DMS153 (cell line): ENCODE measurements at places on chromosomes 12 and 14.

- DNase-seq: no peak
Observed at GRCh38 chr12:94690198-94690771, 39.9 kb upstream of the TMCC3 start.

- no peak for DNase-seq
Observed at GRCh38 chr12:25839470-25839869, 119.0 kb upstream of the RASSF8 start.

GRCh38 chr12:80622271-80622670 lies 85.2 kb upstream of the MYF6 start:
- DNase-seq: no peak

DNA sequence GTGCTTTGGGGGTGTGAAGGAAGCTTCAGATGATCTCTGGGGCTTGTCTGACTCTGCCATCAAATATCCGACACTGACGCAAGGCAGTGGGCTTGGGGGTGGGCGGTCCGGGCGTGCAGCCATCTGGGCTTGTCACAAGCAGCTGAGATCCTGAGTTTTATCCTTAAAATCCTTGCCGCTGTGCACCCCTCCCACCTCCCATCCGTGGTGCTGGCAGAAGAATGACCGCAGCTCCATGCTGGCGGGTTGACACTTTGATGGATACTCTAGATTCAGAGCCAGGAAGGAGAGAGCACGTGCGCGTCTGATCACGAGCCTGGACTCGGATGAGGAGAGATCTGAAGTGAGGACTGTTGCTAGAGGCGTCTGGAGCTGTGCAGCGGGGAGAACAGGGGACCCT lies 3.0 kb downstream of the ZFYVE21 start:
- no peak for DNase-seq

GRCh38 chr12:45725631-45726602 lies 3.6 kb upstream of the ARID2 start:
- DNase-seq: no peak

- DNase-seq: no peak
Observed at GRCh38 chr12:124680863-124681778, 113.7 kb upstream of the NCOR2 start.

DNA sequence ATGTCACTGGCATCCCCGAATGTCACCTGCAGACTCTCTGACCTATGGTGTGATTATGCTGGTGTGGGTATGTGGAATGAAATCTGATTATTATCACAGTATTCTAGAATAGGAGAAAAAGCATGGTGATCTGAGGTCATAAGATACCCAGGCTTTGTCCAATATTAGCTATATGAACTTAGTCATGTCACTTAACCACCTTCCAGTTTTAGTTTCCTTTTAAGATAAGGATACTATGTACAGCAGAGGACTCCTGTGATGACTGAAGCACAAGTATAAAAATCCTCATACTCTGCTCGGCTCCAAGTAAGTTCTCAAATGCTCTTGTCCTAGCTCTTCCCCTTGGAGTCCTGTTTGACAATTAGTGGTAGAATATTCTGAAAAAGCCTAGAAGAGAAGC lies 2.8 kb downstream of the GNS start:
- DNase-seq: no peak

GRCh38 chr14:77088219-77088618 lies 9.8 kb upstream of the CIPC start:
- peak; percentile 94 for DNase-seq

DNA sequence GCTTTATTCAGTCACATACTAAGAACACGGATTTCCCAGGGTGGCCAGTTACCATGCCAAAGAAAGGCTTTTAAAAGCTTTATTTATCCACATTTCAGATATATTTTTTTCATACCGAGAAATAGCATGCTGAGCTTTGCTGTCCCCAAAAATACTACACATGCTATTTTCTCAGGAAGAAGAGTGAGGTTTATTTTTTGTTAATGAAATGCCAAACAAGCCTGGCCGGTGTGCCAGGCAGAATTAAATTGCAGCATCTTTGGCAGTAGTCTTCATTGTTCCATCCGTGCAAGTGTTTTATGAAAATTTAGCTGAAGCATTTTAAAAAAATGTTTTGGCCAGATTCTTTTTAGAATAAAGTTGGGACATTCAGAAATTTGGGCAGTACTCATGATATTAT lies 18.8 kb downstream of the RMST start:
- DNase-seq: no peak

- no peak for DNase-seq
Observed at GRCh38 chr14:68143341-68143841, 323.8 kb downstream of the RAD51B start.

DNA sequence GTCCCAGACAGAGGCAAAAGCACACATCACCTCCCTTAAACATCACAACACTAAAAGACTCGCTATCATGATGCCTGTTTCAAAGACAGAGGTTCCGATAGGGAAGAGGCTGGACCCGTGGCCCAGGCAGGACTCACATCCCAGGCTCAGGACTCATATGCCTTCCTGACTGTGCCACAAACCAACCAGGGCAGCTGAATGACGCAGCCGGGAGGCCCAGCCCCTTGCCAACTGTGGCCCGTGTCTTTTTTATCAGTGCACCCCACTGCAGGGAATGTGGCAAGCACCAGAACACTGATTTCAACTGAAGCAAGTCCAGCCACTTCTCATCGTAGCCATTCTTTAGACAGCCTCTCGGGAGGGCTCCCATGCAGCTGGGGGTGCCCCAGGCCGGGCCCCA lies 132.3 kb downstream of the KSR2 start:
- no peak for DNase-seq

GRCh38 chr14:99468836-99469592 lies 11.6 kb downstream of the SETD3 start:
- no peak for DNase-seq

- no peak for DNase-seq
Observed at GRCh38 chr14:74427651-74428050, 1.6 kb upstream of the SYNDIG1L start.

- DNase-seq: no peak
Observed at GRCh38 chr12:57210926-57211692, 5.5 kb upstream of the NXPH4 start.

- no peak for DNase-seq
Observed at GRCh38 chr14:74653386-74654138, 41.5 kb upstream of the LTBP2 start.

DNA sequence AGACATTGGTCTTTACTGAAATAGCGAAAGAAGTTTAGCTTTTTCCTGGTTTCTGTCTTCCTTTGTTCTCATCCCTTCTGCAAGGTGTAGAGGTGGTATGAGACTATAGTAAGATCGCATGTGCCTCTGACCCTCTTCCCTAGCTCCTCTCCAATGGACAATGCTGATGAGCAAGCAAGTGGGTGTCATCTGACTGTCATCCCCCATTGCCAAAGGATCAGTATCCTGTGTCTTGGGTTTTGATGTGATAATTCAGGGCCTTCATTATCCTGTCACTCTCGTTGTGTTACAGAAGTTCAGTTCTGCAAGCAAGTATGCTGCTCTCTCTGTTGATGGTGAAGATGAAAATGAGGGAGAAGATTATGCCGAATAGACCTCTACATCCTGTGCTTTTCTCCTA lies 10.0 kb upstream of the TNS2 start:
- no peak for DNase-seq

- DNase-seq: no peak
Observed at GRCh38 chr12:114691763-114692185, 7.8 kb upstream of the TBX3 start.

GRCh38 chr14:55556929-55557623 lies 22.9 kb upstream of the KTN1 start:
- peak; percentile 56 for DNase-seq

GRCh38 chr12:125320177-125320576 lies 254.9 kb downstream of the AACS start:
- DNase-seq: no peak

DNA sequence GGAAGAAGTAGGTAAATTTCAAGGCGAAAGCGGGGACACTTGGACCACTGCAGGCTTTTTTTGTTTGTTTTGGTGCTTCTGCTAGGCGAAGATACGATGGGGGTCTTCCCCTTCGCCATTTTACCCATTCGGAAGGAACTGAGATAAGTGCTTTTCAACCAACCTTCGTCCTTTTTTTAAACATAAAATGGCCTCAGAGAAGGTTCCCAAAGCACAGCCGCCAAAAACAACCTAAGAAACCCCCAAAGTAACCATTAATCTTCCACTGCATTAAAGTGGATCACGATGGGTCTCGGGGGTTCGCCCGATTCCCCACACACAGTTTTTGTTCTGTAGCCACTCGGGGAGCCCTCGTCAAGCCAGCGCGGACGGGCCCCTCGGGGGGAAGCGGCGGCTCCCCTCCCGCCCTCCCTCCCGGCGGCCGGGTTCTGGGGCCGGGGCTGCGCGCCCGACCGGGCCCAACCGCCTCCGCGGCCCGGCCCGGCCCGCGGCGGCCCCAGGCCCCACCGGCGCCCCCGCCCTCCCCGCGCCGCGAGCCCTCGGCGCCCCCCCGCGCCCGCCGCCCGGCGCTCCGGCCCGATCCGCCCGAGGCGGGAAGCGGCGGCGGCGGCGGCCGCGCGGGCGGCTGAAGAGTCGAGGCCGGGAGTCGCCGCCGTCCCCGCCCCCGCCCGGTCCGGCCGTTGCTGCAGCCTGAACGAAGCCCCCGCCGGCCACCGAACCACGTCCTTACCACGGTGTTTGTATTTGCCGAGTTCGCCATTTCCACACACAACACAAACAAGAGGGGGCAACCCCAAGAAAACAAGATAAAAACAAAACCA lies 790 bp downstream of the GTF2A1 start:
- peak; percentile 36 for DNase-seq

- DNase-seq: no peak
Observed at GRCh38 chr12:67364228-67364627, 95.1 kb downstream of the CAND1 start.
